Lung (tissue), 17 donors: ENCODE measurements at places on chromosomes 5 and 9. TPM values are rescaled to one million over a fixed set of nuclear protein-coding genes. Genes with fewer than 3 reads are reported as not detected.

GRCh38 chr5:135230251-135230925 lies 168.6 kb downstream of the MACROH2A1 start:
- peak; percentile 70 for DNase-seq

Gene PCDHGB4
- 0.31 TPM for polyA plus RNA-seq

DNA sequence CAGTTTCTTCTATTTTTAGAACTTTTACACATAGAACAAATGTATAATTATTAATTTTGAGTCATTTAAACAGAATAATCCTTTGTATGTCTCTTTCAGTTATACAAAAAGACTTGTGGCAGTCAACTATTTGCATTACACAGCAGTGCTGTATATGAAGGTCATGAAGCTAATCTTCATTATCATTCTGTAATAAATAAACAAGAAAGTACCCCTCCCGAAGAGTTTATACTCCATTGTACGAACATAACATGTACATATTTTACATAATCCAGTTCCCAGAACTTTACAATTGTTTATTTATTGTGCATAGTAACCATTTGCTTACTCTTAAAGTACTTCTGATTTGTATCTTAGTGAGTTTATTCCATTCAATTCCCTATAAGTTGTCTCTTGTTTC lies 267.9 kb downstream of the FBXL17 start:
- DNase-seq = no peak

Gene RNF180
- 2.2 TPM for polyA plus RNA-seq

Gene ANGPTL2
- polyA plus RNA-seq = 12.6 TPM

DNA sequence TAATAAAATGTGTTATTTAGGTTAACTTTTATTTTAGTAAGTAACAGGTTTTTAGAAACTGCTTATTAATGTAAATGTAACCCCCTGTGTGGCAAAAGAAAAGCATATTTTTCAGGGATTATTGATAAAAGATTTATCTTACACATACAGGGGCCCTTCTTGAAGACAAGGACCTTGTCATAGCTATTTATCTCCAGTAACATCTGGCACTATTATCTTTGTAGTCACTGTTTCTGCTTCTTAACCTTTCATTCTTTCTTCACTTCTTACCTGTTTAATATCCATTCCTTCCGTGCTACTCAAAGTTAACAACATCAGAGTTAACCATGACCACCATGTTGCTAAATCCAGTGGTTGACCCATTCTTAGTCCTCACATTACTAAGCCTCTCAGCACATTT lies 117.8 kb upstream of the VCAN start:
- no peak for DNase-seq

DNA sequence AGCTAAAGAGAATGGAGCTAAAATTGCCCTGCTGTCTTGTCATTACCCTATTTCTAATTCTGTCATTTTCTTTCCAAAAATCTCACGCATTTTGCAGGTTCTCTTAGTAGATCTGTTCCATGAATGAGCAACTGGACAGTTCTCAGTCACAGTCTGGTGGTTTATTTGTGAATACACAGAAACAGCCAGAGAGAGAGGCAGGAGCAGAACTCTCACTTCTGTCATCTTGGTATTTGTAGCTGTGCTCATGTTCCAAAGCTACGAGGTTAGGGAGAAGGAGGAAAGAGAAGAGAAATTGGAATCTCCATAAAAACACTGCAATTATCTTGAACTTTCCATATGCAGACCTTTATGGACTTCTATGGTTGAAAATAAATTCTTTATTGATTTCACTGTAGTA lies 118.0 kb upstream of the OR13F1 start:
- no peak for DNase-seq

Gene SH3RF2
- 2.7 TPM for polyA plus RNA-seq

DNA sequence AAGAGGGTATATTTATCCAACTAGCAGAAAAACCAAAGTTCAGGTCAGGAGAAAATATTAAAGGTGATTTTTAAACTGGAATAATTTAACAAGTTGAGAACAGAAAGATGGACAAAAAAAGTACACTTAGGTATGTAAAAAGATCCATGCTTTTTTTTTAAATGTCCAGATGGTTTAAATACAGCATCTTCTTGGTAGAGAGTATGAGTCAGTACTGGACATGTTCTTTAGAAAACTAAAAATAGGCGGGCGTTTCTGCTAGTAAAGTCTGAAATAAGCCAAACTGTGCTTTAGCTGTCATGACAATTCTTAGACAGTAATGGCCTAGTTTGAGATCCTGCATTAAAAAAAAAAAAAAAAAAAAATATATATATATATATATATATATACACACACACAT lies 255.9 kb upstream of the ST8SIA4 start:
- peak; percentile 8 for DNase-seq

- no peak for DNase-seq
Observed at GRCh38 chr5:81776258-81776657, 25.4 kb upstream of the SSBP2 start.

DNA sequence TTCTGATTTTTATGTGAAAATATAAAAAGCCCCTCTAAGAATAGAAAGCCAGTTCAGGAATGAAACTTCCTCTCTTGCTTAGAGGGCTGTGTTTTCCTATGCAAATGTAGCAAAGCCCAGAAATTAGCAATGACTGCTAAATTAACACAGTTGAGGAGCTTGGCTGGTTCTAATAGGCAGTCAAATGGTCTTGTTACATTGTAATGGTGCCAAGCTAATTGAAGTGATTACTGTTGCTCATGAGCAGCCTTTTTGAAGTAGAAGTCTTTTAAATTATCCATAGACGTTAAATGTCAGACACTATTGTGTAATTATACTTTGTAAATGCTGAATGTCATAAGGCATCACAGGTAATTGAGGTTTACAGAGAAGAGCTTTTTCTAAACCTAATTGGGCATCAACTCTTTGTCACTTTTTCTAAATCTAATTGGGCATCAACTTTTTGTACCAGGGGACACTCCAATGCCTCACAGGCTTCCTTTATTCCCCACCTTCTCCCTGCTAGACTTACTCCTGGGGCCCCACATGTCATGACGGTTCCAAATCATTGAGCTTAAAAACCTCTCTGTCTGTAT lies 229.1 kb downstream of the PSAT1 start:
- no peak for DNase-seq

Gene LRRC8A
- 66.9 TPM for polyA plus RNA-seq

DNA sequence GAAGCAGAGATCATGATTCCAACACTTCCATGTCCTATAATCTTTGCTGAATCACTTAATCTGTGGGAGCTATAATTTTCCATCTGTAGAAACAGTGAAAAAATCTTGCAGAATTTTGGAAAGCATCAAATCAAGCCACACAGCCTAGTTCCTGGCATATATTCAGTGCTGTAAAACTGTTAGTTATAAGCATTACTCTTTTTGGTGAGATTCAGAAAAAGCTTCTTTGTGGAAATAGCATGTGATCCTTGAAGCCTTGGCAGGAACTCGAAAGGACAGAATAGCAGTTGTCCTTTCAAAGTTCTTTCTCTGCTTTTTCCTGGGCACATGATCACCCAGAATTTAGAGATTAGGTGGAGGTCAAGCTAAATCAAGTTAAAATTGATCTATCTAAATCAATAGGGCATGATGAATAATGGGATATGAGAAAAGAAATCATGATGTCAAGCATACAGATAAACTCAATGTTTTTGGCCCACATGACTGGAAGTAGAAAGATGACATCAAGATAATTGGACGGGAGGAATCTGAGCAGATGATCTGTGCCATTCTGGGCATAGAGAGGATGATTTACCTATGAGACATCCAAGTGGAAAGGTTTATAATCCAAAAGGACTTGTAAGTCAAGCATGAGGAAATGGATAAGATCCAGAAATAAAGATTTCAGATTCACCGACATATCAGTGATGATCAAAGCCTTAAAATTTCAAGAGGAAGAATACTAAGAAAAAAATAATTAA lies 73.1 kb downstream of the TMEM232 start:
- no peak for DNase-seq

DNA sequence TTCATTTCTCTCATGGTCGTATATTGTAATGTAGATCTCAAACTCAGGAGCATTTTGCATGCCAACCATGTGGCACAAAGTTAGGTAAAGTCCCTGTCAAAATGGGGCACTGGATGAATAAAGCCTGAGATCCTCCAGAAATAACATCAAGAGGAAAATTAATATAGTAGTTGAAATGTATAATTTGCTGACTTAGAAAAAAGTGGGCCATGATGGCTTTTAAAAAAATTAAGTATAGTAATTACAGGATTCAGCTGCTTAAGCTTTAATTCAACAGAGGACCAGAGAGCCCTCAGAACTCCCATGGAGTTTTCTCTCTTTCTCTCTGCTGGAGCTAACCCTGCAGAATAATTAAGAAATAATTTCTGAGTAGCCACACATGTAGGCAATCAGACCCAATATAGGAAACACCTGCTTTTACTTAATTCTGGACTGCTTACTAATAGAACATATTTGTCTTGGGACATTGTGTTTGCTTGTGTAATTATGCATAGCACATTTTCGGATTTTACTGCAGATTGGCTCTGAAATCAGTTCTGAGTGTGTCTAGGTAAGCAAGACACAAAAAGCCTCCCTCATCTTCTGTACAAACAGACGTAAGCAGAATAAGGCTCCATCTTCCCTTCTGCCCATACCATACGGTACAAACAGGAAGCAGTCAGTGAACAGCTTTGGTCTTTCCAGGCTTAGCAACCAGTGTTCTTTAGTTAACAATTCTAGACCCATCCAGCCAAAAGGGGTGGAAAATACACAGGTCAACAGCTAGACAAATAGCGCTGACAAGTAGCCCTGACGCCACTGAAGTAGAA lies 26.5 kb upstream of the PCSK1 start:
- no peak for DNase-seq

Gene PCA3
- 0.05 TPM for polyA plus RNA-seq

Gene CBY3
- polyA plus RNA-seq = 0.22 TPM

Gene FOXD4L6
- polyA plus RNA-seq = 0.05 TPM

GRCh38 chr5:135533334-135533733 lies 2.4 kb downstream of the NEUROG1 start:
- DNase-seq = no peak

Gene PCDHA12
- 0.98 TPM for polyA plus RNA-seq

Gene PCDHGB7
- polyA plus RNA-seq = 4.7 TPM

DNA sequence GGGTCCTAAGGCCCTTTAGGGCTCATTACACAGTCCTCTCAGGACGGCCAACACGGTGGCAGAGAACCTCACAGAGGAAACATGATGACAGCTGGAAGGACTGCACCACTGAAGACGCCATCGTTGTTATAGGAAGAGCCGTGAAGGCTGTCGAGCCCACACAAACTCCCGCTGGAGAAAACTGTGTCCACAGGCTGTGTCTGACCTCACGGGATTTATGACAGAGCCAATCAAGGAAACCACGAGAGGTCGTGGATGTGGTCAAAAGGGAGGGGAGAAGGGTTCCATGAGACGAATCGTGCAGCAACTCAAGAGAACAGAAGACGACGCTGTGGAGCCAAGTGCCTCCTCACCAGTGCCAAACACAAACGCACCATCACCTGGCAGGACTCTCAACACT lies 12.2 kb downstream of the QSOX2 start:
- DNase-seq = no peak

GRCh38 chr5:151283120-151283825 lies 20.3 kb downstream of the SLC36A3 start:
- no peak for DNase-seq

Gene ARL14EPL
- polyA plus RNA-seq = 0.10 TPM

GRCh38 chr9:114286146-114286679 lies 36.7 kb upstream of the ORM1 start:
- no peak for DNase-seq

Gene PLAA
- 8.8 TPM for polyA plus RNA-seq

Gene SLC2A8
- polyA plus RNA-seq = 14.7 TPM

GRCh38 chr9:1120500-1121165 lies 70.5 kb downstream of the DMRT2 start:
- DNase-seq = no peak

GRCh38 chr9:111525056-111525977 lies at the start of gene ZNF483:
Gene ZNF483, plus strand, starts transcription at chr9:111525179. Its CDS starts 2,217 bp downstream, at chr9:111527396.
- DNase-seq = peak; percentile 87

Gene PSMB7
- 194 TPM for polyA plus RNA-seq

DNA sequence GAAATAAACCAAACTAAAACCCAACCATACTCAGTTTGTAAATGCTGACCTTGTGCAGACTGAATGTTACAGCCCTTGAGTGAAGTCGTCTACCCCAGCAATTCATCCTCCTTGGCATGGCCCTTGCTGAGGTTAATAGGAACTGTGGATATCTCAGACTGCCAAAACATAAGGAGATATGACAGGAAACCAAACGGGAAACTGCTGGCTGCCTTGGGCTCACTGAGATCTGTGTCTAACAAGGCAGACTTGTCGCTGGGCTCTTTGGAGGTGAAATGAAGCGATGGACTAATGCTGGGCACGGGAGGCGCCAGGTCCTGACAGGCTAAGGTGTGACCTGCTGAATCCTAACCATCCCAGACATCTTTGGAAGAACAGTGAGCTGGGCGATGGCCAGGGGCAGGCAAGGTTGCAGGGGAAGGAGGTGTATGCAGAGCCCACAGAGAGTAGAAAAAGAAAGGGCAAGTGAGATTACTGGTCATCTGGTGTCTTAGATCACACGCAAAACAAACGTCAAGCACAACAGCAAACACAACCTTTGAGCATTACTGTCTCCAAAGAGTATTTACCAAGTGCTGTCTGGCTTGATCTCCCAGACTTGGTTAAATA lies 44.6 kb upstream of the ALDH1A1 start:
- DNase-seq = peak; percentile 25

DNA sequence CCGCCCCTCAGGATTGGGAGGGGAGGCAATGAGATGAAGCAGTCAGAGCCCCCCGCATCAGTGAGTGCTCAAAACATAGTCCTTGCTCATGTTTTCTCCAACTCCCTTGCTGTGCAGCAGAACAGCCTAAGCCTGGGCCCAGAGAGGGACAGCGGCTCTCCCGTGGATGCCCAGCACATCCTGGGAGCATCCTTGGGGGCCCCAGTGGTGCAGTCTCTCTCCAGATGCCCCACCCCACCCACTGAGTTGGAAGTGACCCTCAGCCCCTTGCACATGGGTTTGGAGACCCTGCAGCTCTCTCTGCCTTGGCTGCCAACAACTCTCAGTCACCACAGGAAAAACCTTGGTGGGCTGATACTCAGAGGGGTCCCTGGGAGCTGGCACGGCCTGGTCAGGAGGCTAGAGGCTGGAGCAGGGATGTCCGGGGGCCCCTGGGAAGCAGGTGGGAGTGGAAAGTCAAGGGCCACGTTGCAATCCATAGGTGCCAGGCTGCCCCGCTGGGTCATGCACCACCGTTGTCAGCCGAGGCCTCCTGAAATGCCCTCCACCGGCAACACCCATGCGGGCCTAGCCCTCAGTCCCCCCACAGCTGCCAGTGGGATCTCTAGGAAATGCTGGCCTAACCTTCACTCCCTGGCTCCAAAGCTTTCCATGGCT lies 242.5 kb downstream of the PBX3 start:
- DNase-seq = no peak

Gene DBH
- polyA plus RNA-seq = 0.08 TPM

- DNase-seq = peak; percentile 77
Observed at GRCh38 chr9:88835772-88836171, 155.5 kb upstream of the S1PR3 start.
